Activated CD4-positive, alpha-beta T cell treated with anti-CD3 and anti-CD28 coated beads for 1 hour (primary cell): ENCODE measurements at places on chromosomes 13 and 19.

- DNase-seq = no peak
Measured at GRCh38 chr13:99018418-99019180, 40.7 kb upstream of the DOCK9 start.

DNA sequence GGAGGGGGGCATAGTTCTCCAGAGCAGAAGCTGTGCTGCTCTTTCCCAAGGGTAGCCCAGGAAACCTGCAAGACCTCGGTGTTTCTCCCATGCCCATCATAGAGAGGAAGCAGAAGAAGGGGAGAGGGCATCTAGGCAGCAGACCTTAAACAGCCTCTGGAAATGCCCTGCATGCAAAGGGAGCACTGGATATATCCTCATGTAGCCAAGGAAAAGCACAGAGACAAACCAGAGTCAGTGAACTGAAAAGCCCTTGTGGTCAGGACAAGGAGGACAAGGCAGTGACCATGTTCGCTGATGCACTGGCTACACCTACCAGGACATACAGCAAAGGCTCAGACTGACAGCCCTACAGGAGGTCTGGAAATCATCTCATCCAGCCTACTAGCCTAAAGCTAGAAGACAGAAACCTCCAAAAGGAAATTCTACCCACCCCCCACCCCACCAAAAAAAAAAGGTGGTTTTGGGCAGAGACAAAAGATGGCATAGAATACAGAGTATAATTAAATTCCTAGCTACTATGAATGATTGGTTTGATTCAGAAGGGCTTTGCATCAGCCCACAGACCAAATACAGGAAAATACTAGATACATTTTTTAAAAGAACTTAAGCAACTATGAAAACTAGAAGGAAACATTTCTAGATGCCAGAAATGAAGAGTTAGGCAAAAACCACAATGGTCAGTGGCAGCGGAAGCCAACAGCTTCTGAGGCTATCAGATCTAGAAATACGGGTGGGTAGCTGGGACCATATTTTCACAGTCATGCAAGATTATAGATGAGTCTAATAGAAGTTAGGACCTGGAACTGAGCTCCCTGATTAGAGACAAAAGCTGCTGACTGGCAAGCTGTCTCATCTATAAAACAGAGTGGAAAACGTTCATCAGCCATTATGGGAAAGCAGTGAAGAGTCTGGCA, 4.4 kb upstream of the TBC1D4 start:
- no peak for DNase-seq

GRCh38 chr19:44803442-44804428, 5.2 kb upstream of the BCAM start:
- DNase-seq = no peak

- DNase-seq = no peak
Measured at GRCh38 chr13:28754698-28755545, 36.2 kb upstream of the SLC46A3 start.

GRCh38 chr13:51601601-51602565, 17.6 kb downstream of the WDFY2 start:
- DNase-seq = no peak

DNA sequence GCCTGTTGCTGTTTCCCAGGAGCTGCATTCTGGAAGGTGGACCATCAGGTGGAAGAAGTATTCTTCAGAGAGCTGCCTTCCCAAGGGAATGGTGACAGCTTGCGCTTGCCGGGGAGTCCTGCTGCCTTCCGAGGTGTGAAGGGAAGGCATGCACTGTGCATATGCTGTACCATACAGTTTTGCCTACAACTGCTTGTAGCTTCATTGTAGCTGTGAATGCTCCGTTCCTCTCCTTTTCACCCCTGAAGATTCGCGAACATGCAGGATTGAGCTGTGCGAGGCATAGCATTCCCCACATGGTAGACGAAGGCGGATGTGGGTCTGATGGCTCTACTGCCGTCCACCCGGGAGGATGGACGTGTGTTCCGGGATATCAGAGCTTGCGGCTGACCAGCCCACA, 243.2 kb upstream of the TSHZ3 start:
- DNase-seq = no peak

DNA sequence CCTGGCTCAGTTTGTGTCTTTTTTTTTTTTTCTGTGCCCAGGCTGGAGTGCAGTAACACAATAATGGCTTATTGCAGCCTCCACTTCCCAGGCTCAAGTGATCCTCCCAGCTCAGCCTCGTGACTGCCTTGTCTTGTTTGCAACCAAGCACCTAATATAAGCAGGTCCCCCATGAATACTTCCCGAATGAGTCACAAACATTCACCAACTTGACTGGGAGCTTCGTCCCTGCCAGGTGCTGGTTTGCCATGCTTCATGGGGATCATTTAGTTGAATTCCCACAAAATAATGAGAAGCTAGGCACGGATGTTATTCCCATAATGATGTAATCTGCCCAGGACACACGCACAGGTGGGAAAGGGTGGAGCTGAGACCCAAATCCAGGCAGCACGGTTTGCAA, 176.5 kb downstream of the CACNA1A start:
- DNase-seq = no peak

GRCh38 chr19:32675720-32676185, at the start of gene RGS9BP:
TSS of gene RGS9BP (plus strand) at chr19:32675848. CDS start at chr19:32676264, 416 bp downstream.
- peak; percentile 53 for DNase-seq

- no peak for DNase-seq
Measured at GRCh38 chr13:106369091-106369490, 166.4 kb downstream of the EFNB2 start.

DNA sequence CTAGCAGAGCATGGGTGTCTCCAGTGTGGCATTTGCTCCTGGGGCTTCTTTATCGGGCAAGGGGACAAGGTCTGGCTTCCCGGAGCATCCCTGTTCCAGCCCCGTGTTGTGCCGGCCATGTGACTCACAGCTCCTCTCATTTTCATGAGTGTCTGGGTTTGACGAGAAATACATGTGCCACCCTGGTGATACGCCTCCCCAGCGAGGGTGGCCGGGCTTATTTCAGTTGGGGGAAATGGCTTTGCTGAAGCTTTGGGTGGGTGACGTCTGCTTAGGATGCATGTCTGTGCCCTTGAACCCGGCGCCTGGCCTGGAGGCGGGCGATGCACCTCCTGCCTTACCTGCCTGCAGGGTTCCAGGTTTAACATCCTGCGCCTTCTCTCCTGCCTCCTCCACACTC, 61.9 kb upstream of the LDLR start:
- no peak for DNase-seq

GRCh38 chr19:10871711-10872545, 575 bp downstream of the CARM1 start:
- peak; percentile 19 for DNase-seq

DNA sequence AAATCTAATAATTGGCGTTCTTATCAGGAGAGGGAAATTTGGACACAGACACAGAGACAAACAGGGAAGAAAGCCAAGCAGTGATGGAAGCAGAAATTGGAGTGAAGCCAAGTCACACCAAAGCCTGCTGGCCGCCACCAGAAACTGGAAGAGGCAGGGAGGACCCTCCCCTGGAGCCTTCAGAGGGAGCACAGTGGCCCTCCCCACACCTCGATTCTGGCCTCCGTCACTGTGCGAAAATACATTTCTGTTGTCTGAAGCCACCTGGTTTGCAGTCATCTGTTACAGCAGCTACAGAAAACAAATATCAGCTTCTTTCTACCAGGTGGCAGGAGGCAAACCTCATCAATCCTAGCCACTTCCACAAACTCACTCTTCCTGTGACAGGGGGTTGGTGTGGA, 8.3 kb upstream of the TLE6 start:
- no peak for DNase-seq

- no peak for DNase-seq
Measured at GRCh38 chr13:47215736-47216135, 318.9 kb upstream of the HTR2A start.

- DNase-seq = no peak
Measured at GRCh38 chr13:54185101-54185500, 1156.5 kb downstream of the OLFM4 start.

DNA sequence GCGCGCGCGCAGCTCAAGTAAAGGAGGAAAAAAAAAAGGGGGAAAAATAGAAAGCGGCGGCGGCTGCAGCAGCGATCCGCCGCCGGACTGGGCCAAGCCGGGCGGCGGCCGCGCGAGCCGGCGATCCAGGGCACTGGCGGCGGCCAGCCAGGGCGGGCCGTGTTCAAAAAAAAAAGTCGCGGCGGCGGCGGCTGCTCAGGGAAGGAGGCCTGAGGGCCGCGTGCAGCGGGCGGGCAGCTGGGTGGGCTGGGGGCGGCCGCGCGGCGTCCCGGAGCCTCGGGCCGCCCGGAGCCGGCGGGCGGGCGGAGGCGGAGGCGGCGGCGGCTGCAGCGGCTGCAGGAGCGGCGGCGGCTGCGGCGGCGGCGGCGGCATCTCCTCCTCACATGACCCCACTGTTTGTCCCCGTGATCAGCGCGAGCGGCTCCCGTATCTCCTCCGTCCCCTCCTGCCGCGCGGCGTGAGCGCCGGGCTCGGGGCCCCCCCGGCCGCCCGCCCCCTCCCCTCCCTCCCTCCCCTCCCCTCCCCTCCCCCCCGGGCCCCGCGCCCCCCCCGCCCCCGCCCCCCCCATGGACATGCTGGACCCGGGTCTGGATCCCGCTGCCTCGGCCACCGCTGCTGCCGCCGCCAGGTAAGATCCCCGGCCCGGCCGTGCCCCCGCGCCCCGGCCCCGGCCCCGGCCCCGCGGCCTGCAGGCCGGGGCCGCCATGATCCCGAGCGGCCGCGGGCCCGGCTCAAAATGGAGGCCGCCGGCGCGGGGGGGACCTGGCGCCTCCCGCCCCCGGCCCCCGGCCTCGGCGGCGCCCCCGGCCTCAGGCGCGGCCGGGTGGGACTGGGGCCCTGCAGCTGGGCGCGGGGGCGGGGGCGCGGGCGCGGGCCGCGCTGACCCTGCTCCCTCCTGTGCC, at the start of gene USF2:
Gene USF2, plus strand, starts transcription at position 427 of the 902 bp plus-strand sequence. Its CDS starts 140 bp downstream, at position 567.
- peak; percentile 41 for DNase-seq

- DNase-seq = no peak
Measured at GRCh38 chr19:29413435-29413834, 112.4 kb upstream of the VSTM2B start.

DNA sequence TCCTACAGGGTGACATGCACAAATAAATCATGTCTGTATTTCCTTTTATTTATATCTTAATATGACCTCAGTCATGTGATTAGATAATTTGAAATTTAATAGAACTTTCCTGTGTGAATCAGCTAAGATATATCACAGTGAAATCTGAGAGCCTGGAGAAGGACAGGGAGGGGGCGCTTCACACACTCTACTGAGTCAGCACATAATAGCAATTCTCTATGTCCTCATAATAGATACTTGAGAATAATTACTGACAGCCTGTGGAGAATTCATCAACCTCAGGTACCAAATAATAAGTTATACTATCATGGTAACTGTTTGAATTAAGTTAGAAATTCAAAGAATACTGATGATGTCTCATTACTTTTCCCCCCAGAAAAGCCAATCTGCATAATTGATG, 98.0 kb upstream of the SLC10A2 start:
- DNase-seq = no peak

GRCh38 chr19:33938821-33939220, 142.2 kb downstream of the KCTD15 start:
- DNase-seq = no peak

- DNase-seq = no peak
Measured at GRCh38 chr19:50994129-50994528, 7.3 kb downstream of the KLK8 start.

- no peak for DNase-seq
Measured at GRCh38 chr13:97313551-97314260, 91.6 kb downstream of the MBNL2 start.

DNA sequence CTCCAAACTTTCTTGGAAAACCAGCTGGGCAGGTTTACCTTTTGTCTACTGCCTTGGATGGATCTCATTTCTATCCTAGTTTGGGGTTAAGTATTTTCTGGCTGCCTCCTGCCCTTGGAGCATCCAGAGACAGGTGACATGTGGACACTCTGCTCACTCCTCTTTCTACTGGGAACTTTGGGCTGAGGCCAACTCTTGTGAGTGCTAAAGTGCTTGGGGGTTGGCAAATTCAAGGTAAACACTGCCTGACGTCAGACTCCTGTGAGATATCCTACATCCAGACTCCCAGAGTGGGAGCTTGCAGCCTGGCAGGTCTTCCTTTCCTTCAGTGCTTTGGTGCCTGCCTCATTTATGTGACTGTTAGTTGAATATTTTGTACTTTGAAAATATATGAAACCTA, 388.1 kb downstream of the KCNRG start:
- no peak for DNase-seq

DNA sequence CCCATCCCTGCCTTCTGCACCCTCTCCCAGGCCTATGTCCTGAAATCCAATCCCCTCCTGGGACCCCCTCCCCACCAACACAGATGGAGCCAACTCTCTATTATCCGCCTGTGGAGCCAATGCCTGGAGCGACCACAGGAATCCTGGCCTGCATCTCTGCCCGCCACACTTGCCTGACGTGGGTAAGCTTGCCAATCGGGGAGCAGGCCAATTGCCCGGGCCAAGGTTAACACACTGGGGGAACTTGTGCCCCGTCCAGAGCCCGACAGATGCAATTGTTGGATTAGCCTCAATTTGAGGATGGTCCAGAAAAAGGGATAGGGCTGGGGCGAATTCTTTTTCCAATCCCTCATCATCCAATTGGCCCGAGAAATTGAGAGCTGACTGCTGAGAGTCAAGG, 5.9 kb downstream of the WIZ start:
- no peak for DNase-seq

DNA sequence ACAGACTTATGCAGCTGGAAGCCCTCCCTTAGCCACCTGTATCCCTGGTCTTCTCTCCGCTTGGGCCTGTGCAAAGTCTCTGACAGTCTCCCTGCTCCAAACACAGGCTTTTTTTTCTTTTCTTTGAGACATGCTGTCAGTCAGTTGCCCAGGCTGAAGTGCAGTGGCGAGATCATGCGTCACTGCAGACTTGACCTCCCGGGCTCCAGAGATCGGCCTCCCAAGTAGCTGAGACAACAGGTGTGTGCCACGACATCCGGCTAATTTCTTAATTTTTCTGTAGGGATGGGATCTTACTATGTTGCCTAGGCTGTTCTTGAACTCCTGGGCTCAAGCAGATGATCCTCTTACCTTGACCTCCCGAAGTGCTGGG, 1.6 kb downstream of the MZF1 start:
- no peak for DNase-seq

DNA sequence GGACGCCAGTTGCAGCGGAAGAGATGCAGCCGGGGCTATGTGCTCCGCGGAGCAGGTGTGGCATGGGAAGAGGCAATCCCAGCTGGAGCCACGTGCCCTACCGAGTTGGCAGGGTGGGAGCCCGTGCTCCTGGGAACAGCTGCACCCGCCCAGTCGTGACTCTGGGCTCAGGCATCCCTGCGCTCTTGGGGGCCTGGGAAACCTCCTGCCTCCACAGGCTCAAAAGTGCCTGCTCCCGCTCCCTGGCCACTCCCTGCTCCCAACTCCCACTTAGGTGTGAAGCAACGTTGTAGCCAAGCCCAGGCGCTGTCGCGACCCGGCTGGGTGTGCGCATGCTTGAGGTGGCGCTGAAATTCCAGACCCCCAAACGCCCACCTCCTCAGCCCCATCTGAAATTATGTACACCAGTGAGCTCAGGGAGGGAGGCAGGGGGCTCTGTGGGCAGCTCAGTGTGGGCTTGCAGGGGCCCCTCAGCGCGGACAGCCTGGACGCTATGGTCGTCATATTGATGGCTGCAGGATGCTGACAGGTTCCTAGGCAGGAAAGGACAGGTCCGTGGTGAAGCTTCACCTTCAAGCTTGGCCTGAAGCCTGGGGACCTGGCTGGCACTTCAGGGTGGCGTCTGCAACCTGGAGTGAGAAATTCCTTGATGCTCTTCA, 429.9 kb downstream of the SLITRK1 start:
- no peak for DNase-seq
